ENCODE measurements at places on chromosomes 5 and 9. TPM values are rescaled to one million over a fixed set of nuclear protein-coding genes. Genes with fewer than 3 reads are reported as not detected.

GRCh38 chr9:36960575-36960955 lies 73.5 kb downstream of the PAX5 start:
- H3K4me3 ChIP-seq: no peak overlapping the region
- no peak overlapping the region for H3K27ac ChIP-seq
- H3K36me3 ChIP-seq: no peaks in the 10 kb centered on the region
- peaks cover 13% of the 10 kb centered on the region for H3K27me3 ChIP-seq

BTF3 gene
- 494 TPM for polyA plus RNA-seq

LRSAM1 gene
- polyA plus RNA-seq: 6.4 TPM

- H3K36me3 ChIP-seq: no peaks in the 10 kb centered on the region
- no peak overlapping the region for H3K27ac ChIP-seq
- peak; percentile 61 for DNase-seq
- H3K27me3 ChIP-seq: peaks cover 3% of the 10 kb centered on the region
- peaks cover 8% of the 10 kb centered on the region for H3K4me1 ChIP-seq
- no peak overlapping the region for H3K4me3 ChIP-seq
These were observed 208.9 kb downstream of the TRIO start for GRCh38 chr5:14351845-14352712.

- no peak overlapping the region for H3K4me3 ChIP-seq
- H3K4me1 ChIP-seq: peaks cover 13% of the 10 kb centered on the region
- H3K27ac ChIP-seq: no peak overlapping the region
- H3K27me3 ChIP-seq: no peaks in the 10 kb centered on the region
- H3K36me3 ChIP-seq: no peaks in the 10 kb centered on the region
These were observed 232.6 kb downstream of the BNC2 start for GRCh38 chr9:16637911-16638310.

GRCh38 chr5:16666883-16667398 lies 50.1 kb upstream of the RETREG1 start:
- H3K36me3 ChIP-seq: no peaks in the 10 kb centered on the region
- no peak for DNase-seq
- no peak overlapping the region for H3K27ac ChIP-seq
- no peak overlapping the region for H3K4me3 ChIP-seq
- no peaks in the 10 kb centered on the region for H3K27me3 ChIP-seq
- H3K4me1 ChIP-seq: no peaks in the 10 kb centered on the region

FAT2 gene
- not detected for polyA plus RNA-seq

LCN1 gene
- polyA plus RNA-seq: not detected

GRCh38 chr5:52759331-52759730 lies 28.4 kb upstream of the ITGA1 start:
- DNase-seq: no peak
- peaks cover 2% of the 10 kb centered on the region for H3K27me3 ChIP-seq
- no peak overlapping the region for H3K4me3 ChIP-seq

GRCh38 chr9:91905991-91906469 lies 44.0 kb downstream of the ROR2 start:
- peak overlapping the region; percentile 40 for H3K27ac ChIP-seq
- H3K27me3 ChIP-seq: peaks cover 4% of the 10 kb centered on the region
- H3K4me1 ChIP-seq: peaks cover 6% of the 10 kb centered on the region
- H3K4me3 ChIP-seq: no peak overlapping the region

ADAMTS6 gene
- polyA plus RNA-seq: not detected

DNA sequence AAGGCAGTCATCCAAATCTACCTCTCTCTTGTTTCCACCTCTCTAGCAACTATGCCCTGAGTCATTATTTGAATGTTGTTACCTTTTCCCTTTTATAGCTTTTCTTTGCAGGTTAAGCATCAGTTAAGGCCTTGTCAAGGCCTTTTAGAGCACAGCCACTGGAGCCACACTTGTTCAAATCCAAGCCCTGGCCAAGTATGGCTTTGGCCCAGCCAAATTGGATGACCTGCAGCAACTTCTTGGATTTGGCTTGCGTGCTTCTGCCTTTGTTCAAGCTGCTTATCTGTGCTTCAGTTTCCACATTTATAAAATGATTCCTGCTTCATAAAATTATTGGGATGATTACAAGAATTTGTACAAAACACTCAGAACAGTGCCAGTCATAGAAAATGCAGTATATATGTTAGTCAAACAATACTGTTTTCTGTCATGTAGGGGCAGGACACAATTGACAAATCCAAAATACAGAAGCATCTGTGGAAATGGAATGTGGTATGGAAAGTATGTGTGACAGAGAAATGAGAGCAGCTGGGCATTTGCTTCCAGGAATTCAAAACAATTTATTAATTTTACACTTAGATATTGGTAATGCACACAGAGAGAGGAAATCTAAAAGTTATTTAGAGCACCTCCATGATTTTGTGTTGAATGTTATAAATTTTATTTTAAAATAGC lies 17.9 kb upstream of the RLN1 start:
- H3K27me3 ChIP-seq: no peaks in the 10 kb centered on the region
- no peak for DNase-seq
- H3K4me1 ChIP-seq: peaks cover 26% of the 10 kb centered on the region
- peaks cover 30% of the 10 kb centered on the region for H3K36me3 ChIP-seq
- H3K27ac ChIP-seq: no peak overlapping the region

TXNDC8 gene
- not detected for polyA plus RNA-seq

DNA sequence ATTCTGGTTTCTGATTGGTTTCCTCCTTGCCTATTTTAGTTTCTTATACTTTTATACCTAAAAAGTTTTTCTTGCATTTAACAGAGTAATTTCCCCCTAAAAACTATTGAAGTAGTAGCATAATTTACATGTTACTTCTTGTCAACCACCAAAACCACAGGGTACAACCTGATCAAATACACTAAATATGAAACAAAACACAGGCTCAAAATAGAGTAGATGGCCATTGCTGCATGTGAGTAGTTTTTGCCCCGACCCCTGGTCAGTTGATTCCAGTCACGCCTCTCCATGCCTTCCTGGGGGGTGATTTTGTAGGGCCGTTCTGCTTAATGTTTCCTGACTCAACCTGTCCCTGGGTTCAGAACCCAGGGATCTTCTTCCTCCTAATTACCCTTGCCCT lies 101.8 kb downstream of the TLE4 start:
- peaks cover 1% of the 10 kb centered on the region for H3K27me3 ChIP-seq
- peaks cover 45% of the 10 kb centered on the region for H3K4me1 ChIP-seq
- peak overlapping the region; percentile 78 for H3K27ac ChIP-seq
- peaks cover 8% of the 10 kb centered on the region for H3K36me3 ChIP-seq

- H3K27ac ChIP-seq: peak overlapping the region; percentile 99
- H3K36me3 ChIP-seq: peaks cover 25% of the 10 kb centered on the region
- peaks cover 99% of the 10 kb centered on the region for H3K4me1 ChIP-seq
- H3K4me3 ChIP-seq: peak overlapping the region; percentile 91
These were observed 12.7 kb downstream of the STK10 start for GRCh38 chr5:172175263-172175719.

DNA sequence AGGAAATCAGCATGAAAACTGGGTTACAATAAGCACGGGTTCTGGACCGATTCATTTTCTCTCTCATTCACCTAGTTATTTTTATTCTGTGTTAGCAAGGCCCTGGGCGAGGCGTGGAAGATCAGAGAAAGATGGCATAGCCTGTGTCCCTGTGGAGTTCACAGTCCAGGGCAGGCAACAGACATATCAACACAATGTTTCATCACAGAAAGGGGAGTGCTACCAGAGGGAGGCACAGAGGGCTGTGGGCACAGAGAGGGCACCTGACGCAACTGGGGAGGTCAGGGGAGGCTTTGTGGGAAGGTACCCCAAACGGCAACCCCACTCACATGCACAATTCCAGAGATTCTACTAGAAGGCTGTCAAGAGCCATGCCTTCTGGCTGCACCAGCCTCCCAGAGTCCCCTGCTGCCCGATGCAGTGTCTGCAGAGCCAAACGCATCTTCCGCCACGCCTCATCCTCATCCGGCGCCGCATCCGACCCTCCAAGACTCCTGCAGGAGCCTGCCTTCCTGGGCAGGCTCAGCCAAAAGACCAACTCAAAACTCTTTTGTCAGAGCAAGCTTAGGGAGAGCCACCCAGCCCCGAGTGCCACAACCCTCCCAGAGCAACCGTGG lies 1.4 kb downstream of the FAM193B start:
- peaks cover 37% of the 10 kb centered on the region for H3K4me1 ChIP-seq
- no peaks in the 10 kb centered on the region for H3K36me3 ChIP-seq
- no peak for DNase-seq
- H3K27ac ChIP-seq: peak overlapping the region; percentile 62
- no peaks in the 10 kb centered on the region for H3K27me3 ChIP-seq

DNA sequence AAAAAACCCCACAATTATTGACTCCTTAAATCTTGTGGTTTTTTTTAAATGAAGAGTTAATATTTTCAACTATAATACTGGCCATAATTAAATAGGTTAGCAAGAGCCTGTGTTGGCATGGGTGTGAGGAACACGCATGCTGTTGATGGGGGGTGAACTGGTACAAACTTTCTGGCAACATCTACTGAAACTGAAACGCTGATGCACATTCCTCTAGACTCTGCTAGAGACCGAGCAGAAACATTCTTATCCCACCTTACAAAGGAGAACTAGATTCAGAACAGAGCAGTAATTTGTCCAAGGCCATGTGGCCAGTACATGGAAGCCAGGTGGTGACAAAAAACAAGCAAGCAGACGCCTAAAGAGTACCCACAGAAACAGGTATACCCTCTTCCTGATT lies 2.4 kb downstream of the BICD2 start:
- H3K27me3 ChIP-seq: peaks cover 10% of the 10 kb centered on the region
- H3K36me3 ChIP-seq: no peaks in the 10 kb centered on the region
- H3K4me3 ChIP-seq: peak overlapping the region; percentile 89
- peaks cover 58% of the 10 kb centered on the region for H3K4me1 ChIP-seq
- DNase-seq: no peak

IFNE gene
- not detected for polyA plus RNA-seq

DNA sequence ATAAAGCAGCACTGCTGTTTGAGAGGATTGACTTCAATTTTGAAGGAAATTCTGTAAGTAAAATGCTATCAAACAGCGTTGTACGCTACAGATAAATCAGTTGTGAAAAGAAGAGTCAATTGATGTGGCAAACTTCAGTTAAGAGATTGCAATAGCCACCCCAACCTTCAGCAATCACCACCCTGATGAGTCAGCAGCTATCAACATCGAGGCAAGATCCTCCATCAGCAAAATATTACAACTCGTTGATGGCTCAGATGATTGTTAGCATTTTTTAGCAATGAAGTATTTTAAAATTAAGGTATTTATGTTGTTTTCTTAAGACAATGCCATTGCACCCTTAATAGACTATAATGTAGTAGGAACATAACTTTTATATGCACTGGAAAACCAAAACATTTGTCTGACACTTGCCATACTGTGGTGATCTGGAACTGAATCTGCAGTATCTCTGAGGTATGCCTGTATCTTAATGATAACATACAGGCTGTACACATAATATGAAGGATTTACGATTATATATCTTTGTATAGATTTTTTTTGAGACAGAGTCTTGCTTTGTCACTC lies 47.5 kb downstream of the VPS13A start:
- no peak overlapping the region for H3K27ac ChIP-seq
- no peaks in the 10 kb centered on the region for H3K27me3 ChIP-seq
- H3K4me3 ChIP-seq: no peak overlapping the region

DNA sequence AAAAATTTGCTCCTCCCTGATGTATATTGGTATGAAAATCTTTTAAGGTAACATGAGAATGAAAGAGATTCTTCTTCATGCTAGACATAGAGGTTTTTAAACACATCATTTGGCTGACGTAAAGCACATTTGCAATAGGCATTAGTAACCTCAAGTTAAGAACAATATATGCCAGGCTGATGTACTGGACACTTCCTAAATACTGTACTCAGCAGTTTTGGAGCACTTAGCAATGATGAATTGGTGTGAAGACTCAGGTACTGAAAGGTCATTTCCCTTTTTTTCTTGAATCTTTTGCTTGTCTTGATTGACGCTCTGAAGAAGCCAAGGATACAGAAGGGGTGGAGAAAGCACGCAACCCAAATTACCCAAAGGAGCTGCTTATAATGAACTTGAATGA lies 322.5 kb downstream of the PDE4D start:
- DNase-seq: no peak
- peaks cover 10% of the 10 kb centered on the region for H3K4me1 ChIP-seq
- no peak overlapping the region for H3K27ac ChIP-seq
- H3K27me3 ChIP-seq: peaks cover 3% of the 10 kb centered on the region
- no peak overlapping the region for H3K4me3 ChIP-seq

GRCh38 chr9:23849379-23850035 lies 23.5 kb upstream of the ELAVL2 start:
- no peak overlapping the region for H3K4me3 ChIP-seq
- no peaks in the 10 kb centered on the region for H3K4me1 ChIP-seq
- H3K27ac ChIP-seq: no peak overlapping the region
- DNase-seq: no peak
- no peaks in the 10 kb centered on the region for H3K36me3 ChIP-seq
- H3K27me3 ChIP-seq: peaks cover 4% of the 10 kb centered on the region

CARD9 gene
- 0.56 TPM for polyA plus RNA-seq

- H3K4me3 ChIP-seq: no peak overlapping the region
- no peak overlapping the region for H3K27ac ChIP-seq
- DNase-seq: no peak
- H3K27me3 ChIP-seq: peaks cover 2% of the 10 kb centered on the region
These were observed 482 bp downstream of the SLC27A6 start for GRCh38 chr5:128965638-128966302.

IFNA2 gene
- polyA plus RNA-seq: not detected

DNA sequence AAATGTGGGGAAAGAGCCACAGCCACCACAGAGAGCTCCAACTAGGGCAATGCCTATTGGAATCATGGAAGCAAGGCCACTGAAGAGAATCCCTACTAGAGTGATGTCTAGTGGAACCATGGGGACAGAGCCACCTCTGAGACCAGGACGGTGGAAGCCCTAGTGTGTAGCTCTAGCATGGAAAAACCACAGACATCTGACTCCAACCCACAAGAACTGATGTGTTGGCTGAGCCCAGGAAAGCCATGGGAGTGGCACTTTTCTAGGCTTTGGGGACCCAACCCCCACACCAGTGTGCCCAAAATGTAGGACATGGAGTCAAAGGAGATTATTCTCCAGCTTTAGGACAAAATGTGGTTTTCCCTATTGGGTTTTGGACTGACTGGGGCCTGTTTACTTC lies 721.9 kb downstream of the BRINP1 start:
- DNase-seq: no peak
- no peak overlapping the region for H3K27ac ChIP-seq
- no peaks in the 10 kb centered on the region for H3K36me3 ChIP-seq
- H3K27me3 ChIP-seq: no peaks in the 10 kb centered on the region
- no peak overlapping the region for H3K4me3 ChIP-seq

IRGM gene
- polyA plus RNA-seq: 5.9 TPM

IRX2 gene
- not detected for polyA plus RNA-seq

SLC26A2 gene
- 2.4 TPM for polyA plus RNA-seq

GRCh38 chr9:113508111-113508749 lies 44.7 kb downstream of the RGS3 start:
- H3K4me3 ChIP-seq: no peak overlapping the region
- no peaks in the 10 kb centered on the region for H3K36me3 ChIP-seq
- H3K4me1 ChIP-seq: peaks cover 50% of the 10 kb centered on the region
- H3K27me3 ChIP-seq: peaks cover 9% of the 10 kb centered on the region
